Stimulated activated CD8-positive, alpha-beta memory T cell treated with anti-CD3 and anti-CD28 coated beads, Interleukin-4, amount 100 ng/mL, for 4 hours (primary cell): ENCODE measurements at places on chromosomes 2 and 18.

- DNase-seq: no peak
Observed at GRCh38 chr2:191626497-191627151, 51.3 kb upstream of the NABP1 start.

DNA sequence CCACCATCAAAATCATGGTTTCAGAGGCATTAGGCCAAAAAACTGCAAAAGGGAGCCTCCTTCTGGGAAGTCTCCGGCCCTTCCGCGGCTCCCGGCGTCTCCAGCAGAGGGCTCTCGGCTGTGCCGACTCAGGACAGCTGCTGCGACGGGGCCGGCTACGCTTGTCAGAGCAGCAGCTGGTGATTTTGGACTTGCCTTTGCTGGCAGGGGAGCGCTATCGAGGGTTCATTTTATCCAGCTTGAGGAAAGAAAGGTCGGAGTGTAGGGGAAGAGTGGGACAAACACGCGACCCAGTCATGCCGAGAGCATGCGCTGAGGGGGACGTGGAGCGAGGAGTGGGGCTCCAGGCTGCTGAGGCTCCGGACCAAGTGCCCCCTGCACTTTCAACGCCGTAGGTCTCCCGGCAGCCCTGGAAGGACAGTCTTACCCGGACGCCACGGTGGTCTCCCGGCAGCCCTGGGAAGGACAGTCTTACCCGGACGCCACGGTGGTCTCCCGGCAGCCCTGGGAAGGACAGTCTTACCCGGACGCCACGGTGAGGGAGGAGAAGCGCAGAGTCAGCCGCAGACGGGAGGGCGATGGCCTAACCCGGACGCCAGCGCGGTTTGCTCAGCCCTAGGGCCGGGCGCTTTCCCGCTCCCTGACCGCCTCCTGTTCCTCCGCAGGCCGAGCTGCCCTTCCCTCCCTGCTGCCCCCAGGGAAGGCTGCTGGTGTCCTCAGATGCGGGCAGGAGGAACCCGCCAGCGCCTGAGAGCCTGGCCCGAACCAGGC, 21.7 kb downstream of the DDX18 start:
- DNase-seq: no peak

GRCh38 chr2:182605166-182605565, 110.9 kb upstream of the DNAJC10 start:
- no peak for DNase-seq

GRCh38 chr2:206323486-206323885, 49.0 kb downstream of the ZDBF2 start:
- no peak for DNase-seq

DNA sequence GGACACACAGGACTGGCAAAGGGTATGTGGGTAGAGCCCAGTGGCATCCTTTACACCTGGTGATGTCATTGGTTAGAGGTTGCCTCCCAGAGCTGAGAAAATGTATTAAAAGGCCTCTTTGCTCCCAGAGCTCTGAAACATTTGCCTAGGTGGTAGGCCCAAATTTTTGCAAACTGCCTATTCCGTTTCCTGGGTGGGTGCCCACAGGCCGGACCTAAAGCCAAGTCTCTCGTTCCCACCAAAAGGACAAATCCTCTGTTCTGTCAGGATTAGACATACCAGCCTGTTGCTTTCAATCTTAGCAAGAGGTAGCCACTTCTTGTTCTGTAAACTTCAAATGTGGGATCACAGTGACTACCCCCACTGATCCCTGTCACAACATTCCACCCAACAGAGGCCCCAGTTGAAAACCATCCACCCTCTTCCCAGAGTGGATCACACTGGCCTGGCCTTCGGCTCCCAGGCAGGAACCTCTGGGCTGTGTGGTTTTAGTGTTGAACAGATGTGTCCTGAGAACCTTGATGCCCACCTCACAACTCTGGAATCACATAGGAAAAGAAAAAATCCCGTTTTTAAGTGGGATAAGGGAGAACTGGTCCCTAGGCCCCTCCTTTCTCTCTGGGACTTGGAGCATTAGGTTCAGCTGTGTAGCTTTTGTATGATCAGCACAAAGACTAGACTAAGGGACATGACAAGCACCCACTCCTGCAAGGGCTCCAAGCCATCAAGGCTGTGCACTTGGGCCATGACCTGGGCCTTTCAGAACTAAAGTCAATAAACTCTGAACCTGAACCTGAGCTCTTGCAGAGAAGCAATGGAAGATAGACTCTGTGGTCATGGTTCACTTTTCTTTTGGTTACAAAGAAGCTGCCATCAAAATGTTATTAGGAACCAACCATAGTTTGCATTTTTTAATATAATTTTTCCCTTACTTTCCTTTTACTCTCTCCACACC, 211.3 kb downstream of the CYP26B1 start:
- DNase-seq: no peak

DNA sequence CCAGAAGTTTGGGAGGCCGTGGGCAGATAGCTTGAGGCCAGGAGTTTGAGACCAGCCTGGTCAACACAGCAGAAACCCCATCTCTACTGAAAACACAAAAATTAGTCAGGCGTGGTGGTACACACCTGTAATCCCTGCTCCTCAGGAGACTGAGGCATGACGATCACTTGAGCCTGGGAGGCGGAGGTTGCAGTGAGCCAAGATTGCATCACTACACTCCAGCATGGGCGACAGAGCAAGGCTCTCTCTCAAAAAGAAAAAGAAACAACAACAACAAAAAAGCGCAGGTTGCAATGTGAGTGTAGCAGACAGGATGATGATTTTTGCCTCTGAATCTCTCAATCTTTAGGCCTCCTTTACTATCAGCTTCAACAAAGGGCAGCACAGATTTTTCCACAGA, 2.7 kb upstream of the USP14 start:
- DNase-seq: no peak

- no peak for DNase-seq
Observed at GRCh38 chr2:189454009-189454408, 12.7 kb downstream of the WDR75 start.

GRCh38 chr2:47598476-47598875, 184.5 kb upstream of the MSH6 start:
- no peak for DNase-seq

GRCh38 chr2:160367887-160368286, 125.7 kb downstream of the RBMS1 start:
- no peak for DNase-seq

- DNase-seq: no peak
Observed at GRCh38 chr2:111665551-111666116, 218.4 kb downstream of the ANAPC1 start.

- no peak for DNase-seq
Observed at GRCh38 chr18:10562773-10563160, 36.9 kb downstream of the NAPG start.

DNA sequence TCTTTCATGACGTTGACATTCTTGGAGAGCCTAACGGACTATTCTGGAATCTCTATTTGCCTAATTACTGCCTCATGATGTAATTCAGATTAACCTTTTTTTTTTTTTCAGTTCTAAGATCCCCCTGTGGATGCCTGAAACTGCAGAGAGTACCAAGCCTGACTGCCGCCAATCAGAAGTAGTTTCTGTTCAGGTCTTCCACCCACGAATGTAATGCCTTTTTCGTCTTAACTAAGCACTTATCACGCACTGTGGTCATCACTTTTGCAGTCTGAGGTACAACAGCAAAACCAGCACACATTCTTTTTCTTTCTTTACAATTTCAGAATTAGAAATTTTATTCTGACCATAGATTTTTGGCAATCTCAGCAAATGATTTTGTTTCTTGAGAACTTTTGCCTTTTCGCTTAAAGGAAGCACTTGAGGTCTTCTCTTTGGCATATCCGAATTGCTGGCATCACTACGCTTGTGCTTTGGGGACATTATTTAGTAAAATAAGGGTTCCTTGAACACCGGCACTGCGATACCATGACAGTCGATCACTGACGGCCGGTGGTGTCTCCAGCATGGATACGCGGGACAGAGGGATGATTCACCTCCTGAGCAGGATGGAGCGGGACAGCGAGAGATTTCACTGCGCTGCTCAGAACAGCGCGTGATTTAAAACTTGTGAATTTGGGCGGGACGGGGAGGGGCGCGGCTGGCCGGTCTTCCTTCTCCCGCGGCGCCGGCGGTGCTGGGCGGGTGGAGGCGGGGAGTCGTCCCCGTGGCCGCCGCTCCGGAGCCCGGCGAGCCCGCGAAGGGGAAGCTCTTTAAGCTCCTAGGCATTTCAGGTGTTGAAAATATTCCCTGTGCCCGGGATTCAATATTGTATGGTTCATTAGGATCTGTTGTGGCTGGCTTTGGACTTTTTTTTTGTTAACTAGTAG, 32.0 kb upstream of the GPR55 start:
- DNase-seq: no peak

DNA sequence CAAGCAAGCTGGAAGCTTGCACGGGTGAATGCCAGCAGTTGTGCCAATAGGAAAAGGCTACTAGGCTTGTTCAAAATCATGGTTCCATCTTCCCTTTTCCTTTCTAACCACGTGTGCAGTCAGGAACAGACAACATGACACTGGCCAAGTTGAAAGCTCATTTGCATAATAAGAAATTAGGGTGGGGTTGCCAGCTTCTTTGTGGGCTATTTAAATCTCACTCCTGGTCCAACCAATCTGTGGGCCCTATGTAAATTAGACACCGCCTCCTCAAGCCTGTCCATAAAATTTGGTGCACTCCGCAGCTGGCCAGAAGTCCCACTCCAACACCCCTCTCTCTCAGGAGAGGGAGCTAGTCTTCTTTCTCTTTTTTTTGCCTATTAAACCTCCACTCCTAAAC, 1948.4 kb upstream of the PIK3C3 start:
- no peak for DNase-seq

DNA sequence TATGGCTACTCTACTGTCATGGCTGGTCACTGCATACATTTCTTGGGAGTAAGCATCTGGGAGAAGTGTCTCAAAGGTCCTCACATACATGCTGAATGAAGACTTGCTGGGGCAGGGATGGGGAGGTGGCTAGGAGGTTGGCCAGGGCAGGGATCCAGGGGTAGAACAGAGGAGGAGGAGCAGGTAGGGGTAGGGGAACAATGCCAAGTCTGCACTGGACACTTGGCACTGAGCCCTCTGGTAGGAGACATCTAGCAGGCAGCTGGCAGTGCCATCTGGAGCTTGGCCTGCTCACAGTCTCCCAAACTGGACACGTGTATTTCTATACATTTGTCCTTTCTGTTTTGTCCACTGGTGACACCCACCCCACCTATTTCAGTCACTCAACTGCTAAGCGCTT, 62.7 kb upstream of the REV1 start:
- DNase-seq: no peak

- DNase-seq: no peak
Observed at GRCh38 chr2:162646794-162647193, 191.8 kb downstream of the KCNH7 start.

GRCh38 chr2:191441496-191442214, 196.5 kb downstream of the MYO1B start:
- DNase-seq: no peak

GRCh38 chr2:130355172-130355577, 681 bp upstream of the PTPN18 start:
- DNase-seq: no peak

DNA sequence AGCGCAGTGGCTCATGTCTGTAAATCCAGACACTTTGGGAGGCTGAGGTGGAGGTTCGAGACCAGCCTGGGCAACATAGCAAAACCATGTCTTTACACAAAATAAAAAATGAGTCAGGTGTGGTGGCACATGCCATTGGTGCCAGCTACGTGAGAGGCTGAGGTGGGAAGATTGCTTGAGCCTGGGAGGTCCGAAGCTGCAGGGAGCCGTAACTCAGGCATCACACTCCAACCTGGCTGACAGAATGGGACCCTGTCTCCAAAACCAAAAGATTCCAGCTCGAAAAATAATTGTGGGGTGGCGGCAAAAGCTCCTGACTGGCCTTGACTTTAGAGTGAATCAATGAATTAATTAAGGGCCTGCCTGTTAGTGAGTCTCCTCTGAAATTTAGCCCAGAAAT, 1.2 kb upstream of the ALPP start:
- DNase-seq: no peak

GRCh38 chr2:26561376-26561775, 79.8 kb downstream of the CIB4 start:
- no peak for DNase-seq

DNA sequence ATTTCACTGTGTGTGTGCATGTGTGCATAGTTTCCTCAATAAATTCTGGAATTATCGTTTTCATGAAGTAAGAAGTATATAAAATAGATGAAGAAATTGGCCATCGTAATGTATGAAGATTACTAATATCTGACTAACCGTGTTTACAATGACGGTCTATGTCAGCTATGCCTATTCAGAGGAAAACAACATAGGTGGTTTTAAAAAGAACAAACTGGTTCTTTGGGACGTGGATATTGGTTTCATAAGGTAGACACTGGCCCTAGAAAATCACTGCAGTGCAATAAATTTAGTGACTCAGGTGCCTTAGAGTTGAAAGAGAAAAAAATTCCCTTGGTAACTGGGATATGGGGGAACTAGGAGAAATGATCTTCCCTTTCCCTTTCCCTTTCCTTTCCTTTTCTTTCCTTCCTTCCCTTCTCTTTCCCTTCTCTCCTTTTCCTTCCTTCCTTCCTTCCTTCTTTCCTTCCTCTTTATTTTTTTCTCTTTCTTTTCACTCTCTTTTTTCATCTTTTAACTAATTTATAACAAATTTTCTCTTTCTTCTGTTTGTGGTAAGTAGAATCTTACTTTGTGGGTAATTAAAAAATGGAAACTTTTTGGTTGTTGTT, 36.4 kb downstream of the MAP2 start:
- no peak for DNase-seq

DNA sequence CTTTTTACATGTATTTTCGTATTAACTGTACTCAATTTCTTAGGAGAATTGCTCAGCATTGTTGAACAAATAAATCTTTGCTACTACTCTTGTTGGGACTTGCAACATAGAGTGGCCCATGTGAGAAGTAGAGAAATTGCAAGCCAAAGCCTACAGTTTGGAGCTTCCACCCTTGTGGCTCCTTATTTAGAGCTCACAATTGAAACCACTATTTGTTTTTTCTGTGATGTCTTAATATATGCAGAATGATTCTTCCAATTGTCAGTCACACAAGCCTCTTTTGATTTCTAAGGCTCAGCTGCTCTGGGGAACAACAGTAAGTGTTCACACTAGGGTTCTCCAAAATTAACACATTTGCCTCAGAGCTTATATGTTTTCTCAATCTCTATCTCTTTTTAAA, 60.2 kb upstream of the GALNT13 start:
- DNase-seq: no peak

DNA sequence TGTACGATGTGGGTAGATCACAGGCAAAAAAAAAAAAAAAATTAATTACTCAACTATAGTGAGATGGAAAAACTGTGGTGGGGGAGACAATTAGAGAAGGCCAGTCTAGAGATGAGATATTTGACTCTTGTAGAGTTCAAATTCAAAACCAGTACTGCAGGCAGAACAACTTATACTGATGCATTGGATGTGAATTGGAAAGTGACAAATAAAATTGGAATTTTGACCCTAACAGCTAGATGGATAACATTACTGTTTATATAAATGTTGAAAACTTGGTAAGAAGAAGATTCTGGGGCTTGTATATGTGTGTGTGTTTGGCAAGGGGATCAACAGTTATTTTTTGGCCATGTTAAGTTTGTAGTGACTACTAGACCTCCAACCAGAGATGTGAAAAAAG, 256.9 kb downstream of the RND3 start:
- DNase-seq: no peak

GRCh38 chr2:210259687-210260086, 34.4 kb upstream of the ACADL start:
- DNase-seq: no peak

- DNase-seq: no peak
Observed at GRCh38 chr2:117071556-117072102, 742.9 kb upstream of the DDX18 start.

- DNase-seq: no peak
Observed at GRCh38 chr2:16249246-16250055, 309.1 kb downstream of the MYCN start.
